ENCODE measurements at places on chromosomes 3 and 15. TPM values are rescaled to one million over a fixed set of nuclear protein-coding genes. Genes with fewer than 3 reads are reported as not detected.

FANCD2 gene
- total RNA-seq, result 4.4 TPM

LEKR1 gene
- total RNA-seq, result not detected

RHCG gene
- total RNA-seq, result 1,938 TPM

ADAMTS9 gene
- total RNA-seq, result 118 TPM

ALDH1A2 gene
- 22.1 TPM for total RNA-seq

BCL6 gene
- total RNA-seq, result 133 TPM

ZBBX gene
- total RNA-seq, result not detected

SLC22A14 gene
- 0.49 TPM for total RNA-seq

LDHAL6B gene
- not detected for total RNA-seq

C3orf80 gene
- total RNA-seq, result not detected

CCR8 gene
- not detected for total RNA-seq

GRCh38 chr3:106619-107018 is 89.9 kb upstream of the CHL1 start:
- DNase-seq, result no peak

DNA sequence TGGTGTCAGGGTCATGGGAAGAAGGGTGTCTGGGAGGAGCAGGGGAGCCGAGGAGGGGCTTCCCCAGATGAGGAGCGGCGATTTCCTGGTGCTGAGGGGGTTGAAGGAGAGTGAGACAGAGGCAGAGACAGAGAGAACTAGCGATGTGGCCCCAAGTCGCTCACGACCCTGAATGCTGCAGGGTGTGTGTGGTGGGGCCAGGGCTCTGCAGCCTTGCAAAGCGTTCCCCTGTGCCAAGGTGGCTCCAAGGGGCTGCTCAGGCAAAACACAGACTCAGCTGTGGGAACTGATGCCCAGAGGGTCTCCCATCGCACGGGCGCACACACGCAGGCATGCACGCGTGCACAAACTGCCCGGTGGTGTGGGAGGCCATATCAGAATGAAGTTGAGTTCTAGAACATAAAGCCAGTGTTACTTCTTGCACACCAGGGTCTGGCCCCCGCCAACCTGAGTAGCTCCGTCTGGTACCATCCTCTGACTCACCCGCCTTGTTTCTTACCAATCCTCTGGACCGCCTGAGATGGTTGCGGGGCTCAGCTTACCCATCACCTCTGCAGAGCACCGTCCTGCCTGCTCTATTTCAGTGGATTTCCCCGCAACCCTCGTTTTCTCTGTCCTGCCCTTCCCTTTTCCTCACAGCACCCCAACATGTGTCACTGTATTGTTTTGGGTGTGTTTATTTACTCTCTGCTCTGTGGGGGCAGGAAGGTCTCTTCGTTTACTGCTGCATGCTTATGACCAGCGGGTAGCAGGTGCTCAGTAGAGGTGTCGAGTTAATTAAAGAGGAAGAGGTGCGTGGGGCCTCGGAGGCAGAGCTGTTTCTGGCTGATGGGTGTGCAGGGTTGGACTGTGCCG is 4.5 kb downstream of the MELTF start:
- DNase-seq, result no peak

DNA sequence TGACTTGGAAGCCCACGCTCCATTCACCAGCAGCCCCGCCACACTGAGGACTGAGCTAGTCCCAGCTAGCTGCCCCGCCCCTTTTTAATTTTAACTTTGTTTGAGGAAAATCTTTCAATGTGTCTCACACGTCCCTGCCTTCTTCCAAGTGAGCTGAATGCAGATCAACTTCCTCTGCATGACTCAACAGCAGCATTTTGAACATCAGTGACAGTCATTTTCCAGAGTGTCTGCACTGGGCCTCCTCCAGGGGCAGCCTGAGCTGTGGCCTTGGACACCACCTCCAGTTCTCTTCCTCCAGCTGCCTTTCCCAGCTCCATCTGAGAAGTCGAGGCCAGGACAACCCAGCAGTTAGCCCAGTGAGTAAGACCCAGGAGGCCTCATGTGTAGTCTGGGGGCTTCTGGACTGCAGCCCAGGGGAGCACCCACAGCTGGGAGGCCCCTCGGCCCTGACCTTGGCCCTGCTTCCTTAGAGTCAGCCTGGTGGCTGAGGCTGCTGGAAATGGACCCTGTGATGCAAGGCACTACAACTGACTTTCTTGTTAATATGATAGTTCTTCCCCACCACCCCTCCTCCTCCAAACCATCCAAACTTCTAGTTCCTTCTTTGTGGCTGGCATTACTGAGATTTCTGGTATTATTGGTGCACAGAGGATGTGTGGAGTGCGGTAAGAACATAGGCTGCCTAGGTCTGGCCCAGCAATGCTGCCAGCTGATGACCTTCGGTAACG is 21.4 kb upstream of the ESYT3 start:
- no peak for DNase-seq

DNA sequence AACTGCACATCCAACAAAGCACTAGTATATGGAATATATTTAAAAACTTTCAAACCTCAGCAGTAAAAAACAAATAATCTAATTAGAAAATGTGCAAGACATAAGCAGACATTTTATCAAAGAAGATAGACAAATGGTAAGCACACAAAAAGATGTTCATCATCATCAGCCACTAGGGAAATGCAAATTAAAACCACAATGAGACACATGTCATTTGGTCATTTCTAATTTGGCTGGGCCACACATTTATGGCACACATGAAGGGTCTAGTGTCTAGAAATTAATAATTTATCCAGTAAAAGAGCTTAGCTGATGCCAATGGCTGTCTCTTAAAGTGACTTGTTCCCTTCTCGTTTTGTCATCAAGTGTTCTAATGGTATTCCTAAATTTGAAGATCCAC is 45.8 kb downstream of the ARHGAP31 start:
- DNase-seq, result no peak

DNA sequence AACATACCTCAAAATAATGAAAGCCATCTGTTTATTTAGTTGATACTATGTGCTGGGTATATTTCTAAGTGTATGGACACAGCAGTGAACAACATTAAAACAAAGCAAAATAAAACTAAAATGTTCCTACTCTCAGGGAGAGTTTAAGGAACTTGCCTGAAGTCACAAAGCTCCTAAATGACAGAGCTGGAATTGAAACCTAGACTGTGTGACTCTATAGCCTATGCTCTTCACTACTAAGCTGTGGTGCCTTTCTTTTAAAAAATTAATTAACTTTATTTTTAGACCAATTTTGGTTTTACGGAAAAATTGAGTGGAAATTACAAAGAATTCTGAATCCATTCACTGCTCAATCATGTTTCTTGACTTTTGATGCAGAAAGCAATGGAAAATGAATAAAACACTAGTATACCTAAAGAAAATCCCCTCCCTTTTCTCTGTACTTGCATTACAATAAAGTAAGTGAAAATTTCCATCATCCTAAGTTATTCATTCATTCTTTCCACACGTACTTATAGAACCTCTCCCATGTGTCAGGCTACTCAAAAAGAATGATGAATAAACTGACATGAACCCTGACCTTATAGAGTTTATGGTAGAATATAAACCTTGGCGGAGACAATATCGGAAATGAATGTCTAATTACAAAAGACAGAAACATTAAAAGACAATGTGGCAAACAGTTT is 189.8 kb upstream of the RBMS3 start:
- DNase-seq, result no peak

DNA sequence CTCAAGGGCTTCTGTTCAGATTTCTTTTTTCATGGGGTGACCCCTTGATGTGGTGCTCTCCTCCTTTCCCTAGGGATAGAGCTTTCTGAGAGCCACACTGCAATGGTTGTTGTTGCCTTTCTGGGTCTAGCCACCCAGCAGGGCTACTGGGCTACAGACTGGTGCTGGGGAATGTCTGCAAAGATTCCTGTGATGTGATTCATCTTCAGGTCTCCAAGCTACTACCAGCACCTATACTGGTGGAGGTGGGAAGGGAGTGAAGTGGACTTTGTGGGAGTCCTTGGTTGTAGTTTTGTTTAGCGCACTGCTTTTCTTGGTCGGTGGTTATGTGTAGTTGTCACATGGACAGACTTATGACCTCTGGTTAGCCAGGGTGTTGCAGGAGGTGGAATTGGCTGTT is 392.3 kb upstream of the CNTN6 start:
- no peak for DNase-seq

DNA sequence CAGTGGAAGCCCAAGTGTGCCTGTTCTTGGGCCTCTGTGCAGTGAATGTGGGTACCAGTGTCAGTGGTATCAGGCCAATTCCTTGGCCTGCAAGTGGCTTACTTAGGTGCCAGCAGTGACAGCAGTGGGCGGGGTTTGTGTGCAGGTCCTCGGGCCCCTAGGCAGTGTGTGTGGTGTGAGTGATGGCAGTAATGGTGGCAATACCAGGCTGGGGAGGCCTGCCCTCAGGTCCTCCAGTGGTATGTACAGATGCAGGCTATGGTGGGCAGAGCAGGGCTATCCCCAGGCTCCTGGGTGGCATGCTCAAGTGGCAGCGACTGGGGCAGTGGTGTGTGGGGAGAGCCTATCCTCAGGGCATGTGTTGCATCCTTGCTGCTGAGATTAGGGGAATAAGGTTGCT is 379.7 kb downstream of the SQOR start:
- DNase-seq, result no peak

DNA sequence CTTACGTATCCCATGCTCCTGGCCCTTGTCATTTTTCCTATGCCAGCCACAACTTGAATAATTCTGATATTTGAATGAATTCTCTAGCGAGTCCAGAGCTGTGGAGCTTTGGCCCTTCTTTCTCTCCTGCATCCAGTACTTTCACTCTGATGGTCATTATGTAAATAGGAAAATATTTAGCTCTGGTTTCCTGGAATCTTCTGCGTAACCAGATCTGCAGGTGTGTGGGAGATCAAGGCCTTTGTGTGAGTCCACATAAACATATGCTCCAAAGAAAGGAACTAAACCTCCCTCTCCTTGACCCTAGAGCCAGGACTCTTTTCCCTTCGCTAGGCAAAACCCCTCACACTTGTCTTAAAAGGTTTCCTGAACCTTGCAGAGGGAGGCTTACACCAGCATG is 132.5 kb upstream of the THBS1 start:
- no peak for DNase-seq

DNA sequence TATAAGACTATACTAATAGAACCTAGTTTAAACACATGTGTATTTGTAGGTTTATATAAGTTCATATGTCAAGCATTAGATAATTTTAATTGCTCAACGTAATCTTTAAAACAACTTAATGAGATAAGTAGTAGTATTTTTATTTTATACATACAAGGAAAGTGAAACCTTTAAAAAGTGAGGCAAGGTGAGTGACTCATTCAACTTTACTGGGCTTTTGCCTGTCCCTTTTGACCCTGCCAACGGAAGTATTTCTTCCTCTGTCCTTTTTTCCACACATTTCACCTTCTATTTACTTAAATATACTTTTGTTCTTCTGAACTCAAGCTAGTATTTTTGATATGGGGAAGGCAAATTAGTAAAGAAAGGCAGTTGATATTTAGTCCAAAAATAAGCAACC is 78.5 kb downstream of the KBTBD8 start:
- DNase-seq, result no peak

DNA sequence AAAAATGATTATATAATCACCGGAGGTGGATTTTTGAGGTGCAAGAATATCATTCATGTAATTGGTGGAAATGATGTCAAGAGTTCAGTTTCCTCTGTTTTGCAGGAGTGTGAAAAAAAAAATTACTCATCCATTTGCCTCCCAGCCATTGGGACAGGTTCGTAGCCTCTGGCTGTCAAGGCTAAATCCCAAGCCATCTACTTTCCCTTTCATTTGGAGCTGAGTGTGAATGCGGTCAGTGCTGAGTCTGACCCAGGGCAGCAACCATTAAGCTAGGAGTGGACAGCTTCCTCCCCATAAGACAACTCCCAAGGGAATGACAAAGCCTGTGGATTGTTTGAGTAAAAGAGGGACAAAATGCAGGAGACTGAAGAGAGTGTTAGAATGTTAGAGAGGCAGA is 33.6 kb downstream of the PARP14 start:
- DNase-seq, result no peak

GRCh38 chr15:69515508-69515907 is 62.9 kb downstream of the RPLP1 start:
- DNase-seq, result no peak

DNA sequence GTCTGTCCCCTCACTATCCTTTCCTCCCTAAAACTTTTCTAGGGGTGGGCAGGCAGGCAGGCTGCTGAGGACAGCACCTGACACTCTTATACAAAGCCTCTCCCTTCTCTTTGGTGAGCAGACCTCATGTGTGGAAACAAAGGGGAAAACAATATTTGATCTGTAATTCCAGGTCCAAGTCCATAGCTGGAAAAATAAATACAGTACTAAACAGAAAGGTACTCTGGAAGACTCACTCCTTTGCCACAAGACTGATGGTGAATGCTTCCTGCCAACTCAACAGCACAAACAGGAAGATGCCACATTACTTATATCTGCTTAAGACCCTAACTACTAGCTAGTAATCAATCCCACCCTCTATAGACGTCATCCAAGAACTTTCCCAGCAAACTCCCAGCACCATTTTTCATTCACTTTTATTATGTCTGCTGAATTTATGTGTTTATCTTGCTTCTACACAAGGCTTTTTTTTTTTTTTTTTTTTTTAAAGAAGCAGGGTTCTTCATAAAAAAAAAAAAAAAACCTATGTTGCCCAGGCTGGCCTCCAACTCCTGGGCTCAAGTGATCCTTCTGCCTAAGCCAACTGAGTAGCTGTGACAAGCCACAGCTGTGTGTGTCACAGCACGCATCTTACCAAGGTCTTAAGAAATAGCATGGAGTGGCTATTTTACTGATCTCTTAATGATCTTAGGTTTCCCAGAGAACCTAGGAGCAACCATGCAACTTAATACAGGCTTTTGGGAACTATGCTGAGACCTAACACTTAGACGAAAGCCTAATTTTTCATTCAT is 44.2 kb upstream of the CSPG5 start:
- no peak for DNase-seq

GRCh38 chr3:22371036-22371435 is 620.0 kb upstream of the ZNF385D start:
- DNase-seq, result no peak

DNA sequence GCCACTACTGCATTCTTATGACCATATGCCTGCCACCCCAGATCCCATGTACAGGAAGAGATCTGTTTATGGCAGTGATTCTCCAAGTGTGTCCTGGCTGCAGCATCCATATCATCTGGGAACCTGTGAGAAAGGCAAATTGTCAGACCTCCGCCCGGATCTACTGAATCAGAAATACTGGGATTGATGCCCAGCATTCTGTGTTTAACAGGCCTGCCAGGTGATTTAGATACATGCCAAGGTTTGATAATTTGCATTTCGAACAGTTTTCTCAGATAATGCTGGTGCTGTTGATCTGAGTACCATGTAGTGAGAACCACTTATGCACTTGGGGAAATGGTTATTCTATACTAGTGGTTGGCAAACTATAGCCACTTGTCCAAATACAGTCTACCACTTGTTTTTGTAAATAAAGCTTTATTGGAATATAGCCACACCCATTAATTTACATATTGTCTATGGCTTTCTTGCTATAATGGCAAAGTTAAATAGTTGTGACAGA is 165.4 kb downstream of the SSR3 start:
- no peak for DNase-seq
